ENCODE measurements at places on chromosomes 2 and 18. TPM values are rescaled to one million over a fixed set of nuclear protein-coding genes. Genes with fewer than 3 reads are reported as not detected.

The REG3A gene
- total RNA-seq = not detected

The SLC39A6 gene
- total RNA-seq = 19.8 TPM

The KATNAL2 gene
- 0.25 TPM for total RNA-seq

The PDIA6 gene
- total RNA-seq = 346 TPM

The ANTXR1 gene
- total RNA-seq = under 0.01 TPM

The DNAJC10 gene
- total RNA-seq = 89.4 TPM

The TRABD2A gene
- total RNA-seq = 0.25 TPM

The TFCP2L1 gene
- total RNA-seq = not detected

The EML6 gene
- total RNA-seq = 0.77 TPM

The ZNF513 gene
- 4.6 TPM for total RNA-seq

The SFTPB gene
- not detected for total RNA-seq

The IL36B gene
- not detected for total RNA-seq

The MOGAT1 gene
- not detected for total RNA-seq

The CEBPZ gene
- total RNA-seq = 28.8 TPM

The GAD1 gene
- total RNA-seq = 0.13 TPM

The APCDD1 gene
- not detected for total RNA-seq

The OXER1 gene
- not detected for total RNA-seq

The VWC2L gene
- total RNA-seq = not detected

The RIT2 gene
- total RNA-seq = not detected

GRCh38 chr2:7075834-7076233 is 158.6 kb downstream of the RNF144A start:
- no peak for DNase-seq

GRCh38 chr2:173808718-173809117 is 156.5 kb downstream of the SP3 start:
- DNase-seq = no peak

GRCh38 chr2:191266201-191266600 is 21.0 kb downstream of the MYO1B start:
- no peak for DNase-seq

GRCh38 chr2:128092656-128093055 is 1.7 kb downstream of the UGGT1 start:
- DNase-seq = no peak

DNA sequence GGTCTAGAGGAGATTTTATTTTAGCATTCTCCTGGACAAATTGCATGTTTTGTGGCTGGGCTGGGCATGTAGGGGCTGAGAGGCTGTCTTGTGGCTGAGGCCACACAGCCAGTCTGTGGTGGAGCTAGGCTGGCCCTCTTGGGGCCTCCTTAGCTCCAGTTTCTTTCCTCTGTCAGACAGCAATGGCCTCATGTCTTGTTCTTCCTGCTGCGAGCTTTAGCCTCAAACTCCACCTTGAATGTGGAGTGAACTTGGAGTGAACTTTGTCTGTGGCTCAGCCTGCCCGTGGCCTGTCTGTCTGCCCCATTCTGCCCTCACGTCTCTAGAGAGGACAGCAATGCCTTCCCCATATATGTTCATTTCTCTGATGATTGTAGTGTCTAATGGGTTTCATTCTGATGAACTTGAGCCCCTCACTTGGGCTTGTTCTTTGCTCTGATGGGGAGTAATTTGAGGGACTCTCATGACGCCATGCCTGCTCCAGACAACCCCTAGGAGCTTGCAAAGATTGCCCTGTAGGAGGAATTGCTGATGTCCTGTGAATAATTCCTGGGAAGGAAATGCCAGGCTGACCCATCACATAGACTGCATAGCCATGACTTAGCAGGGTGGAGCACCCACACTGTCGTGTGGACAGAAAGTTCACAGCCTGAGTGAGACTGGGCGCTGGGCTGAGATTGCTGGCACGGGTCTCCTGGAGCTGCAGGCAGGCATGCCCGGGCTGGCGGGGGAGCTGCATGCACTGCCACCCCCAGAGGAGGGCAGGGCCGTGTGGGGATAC is 42.6 kb downstream of the ASAP2 start:
- DNase-seq = no peak

DNA sequence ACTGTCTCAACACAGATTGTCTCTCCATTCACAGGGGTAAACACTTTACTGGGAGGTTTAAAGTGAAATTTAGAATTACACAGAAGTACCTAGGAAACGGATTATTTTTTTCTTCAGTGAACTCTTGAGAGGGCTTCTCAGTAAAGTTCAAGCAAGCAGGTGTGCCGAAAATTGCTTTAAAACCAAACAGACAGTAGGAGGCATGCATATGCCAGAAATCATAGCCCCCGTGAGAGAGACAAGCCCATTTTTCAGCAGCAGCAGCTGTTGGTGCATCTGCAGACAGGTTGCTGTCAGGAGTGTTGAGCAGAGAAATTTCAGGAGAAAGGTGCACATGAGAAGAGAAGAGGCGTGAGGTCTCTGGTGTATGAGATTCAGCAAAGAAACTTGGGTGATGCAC is 2115.5 kb upstream of the CELF4 start:
- no peak for DNase-seq

GRCh38 chr2:169797601-169798000 is 1.1 kb upstream of the SSB start:
- no peak for DNase-seq

DNA sequence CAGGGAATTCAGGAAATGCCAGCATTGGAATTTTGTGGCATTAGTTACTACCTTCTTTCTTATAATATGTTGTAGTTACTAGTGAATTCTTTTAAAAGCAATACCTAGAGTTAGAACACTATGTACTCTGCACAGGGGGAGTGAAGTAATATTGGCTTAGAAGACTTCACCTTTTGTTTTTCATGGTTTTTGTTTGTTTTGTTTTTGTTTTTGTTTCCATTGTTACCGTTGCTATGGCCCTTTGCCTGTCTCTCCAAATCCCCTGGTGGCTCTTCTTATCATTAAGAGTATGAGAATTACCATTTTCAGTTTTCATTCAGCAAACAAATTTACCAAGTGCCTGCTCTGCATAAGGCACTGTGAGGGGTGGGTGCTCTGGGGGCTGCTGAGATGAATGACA is 160.1 kb downstream of the HAUS1 start:
- peak; percentile 80 for DNase-seq

DNA sequence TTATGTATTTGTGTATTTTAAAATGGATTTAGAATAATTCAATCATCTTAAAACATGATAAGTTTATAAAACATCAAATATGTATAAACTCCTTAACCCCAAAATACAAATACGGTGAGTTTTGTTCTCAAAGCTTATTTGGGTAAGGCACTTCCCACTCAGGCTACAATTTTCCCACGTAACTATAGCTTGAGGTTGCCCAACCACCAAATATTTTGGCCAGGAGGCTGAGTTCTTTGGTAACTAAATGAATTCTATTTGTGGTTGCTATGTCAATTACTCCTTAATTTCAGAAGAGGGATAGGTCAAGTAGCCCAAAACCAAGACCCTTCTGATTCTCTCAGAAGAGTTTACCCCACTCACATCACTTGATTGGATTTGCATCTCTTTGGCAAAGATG is 70.4 kb downstream of the MYL12B start:
- DNase-seq = no peak

DNA sequence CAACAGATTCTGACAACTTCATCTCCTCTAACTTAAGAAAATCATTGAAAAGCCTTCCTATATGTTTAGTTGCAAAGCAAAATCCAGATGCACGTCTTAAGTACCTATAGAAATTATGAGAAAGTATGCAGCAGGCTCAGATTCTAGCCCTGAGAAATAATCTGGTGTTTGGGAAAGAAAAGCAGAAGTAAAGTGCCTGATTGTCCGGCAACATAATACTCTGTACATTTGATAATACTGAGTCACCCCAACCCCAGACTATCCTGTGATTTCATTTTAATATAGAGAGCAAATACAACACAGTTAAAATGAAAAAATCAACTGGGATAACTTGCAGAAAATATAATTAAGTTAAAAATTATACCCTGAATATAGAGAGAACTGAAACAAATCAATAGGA is 13.5 kb downstream of the RFX8 start:
- no peak for DNase-seq

GRCh38 chr2:52686935-52687334 is 1080.7 kb upstream of the CHAC2 start:
- no peak for DNase-seq

DNA sequence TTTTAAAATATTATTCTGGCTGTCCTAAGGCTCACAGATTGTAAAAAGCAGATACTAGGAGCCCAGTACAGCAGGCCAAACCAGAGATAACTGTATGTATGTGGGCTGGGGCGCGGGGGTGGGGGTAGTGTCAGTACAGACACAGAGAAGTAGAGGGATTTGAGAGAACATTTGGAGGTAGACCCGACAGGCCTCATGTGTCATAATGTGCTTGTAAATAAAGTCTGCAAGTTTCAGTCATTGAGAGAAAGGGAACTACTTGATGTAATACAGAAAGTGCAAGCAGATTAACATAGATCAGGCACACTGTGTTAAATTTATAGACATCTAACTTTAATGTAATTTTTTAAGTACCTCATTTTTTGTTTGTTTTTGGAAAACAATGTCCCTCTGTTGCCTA is 7.4 kb upstream of the POLI start:
- no peak for DNase-seq

DNA sequence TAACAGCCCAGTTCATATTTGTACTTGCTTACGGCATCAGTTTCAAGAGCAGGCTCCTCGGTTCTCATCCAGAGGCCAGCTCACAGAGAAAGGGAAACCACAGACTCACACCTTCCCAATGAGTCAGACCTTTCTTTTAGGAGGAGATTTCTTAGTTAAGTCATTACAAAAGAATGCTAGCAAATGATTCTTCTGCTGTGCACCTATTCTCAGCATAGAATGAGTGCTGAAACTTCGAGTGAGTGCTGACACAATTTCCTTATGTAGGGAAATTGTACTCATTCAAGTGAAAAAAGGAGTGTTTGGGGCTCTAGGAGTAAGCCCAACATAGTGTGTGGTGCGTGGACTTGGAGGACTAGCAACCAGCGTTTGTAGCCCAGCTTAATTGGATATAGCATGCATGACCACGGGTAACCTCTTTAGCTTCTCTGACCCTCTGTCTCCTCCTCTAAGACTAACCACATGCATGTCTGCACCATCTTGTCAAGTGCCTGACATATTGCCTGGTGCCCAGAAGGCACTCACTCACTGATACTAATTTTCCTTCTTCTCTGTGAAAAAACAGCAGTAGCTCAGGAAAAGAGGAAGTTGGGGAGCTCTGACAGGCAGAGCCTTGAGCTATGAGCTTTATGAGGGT is 87.0 kb downstream of the ALPK2 start:
- DNase-seq = no peak

GRCh38 chr2:128520791-128521190 is 202.1 kb upstream of the HS6ST1 start:
- no peak for DNase-seq

GRCh38 chr2:152427902-152428301 is 92.9 kb downstream of the FMNL2 start:
- DNase-seq = no peak

- DNase-seq = no peak
Observed at GRCh38 chr2:48048476-48049171, 142.3 kb upstream of the FBXO11 start.

GRCh38 chr2:11955884-11956291 is 209.5 kb downstream of the LPIN1 start:
- DNase-seq = no peak

- peak; percentile 28 for DNase-seq
Observed at GRCh38 chr2:120771111-120771780, 35.6 kb downstream of the GLI2 start.

GRCh38 chr2:74374509-74375205 is 5.5 kb downstream of the DCTN1 start:
- no peak for DNase-seq

- DNase-seq = no peak
Observed at GRCh38 chr2:35454966-35455638, 900.5 kb upstream of the CRIM1 start.

GRCh38 chr18:45910405-45911023 is 56.6 kb downstream of the EPG5 start:
- DNase-seq = peak; percentile 33

DNA sequence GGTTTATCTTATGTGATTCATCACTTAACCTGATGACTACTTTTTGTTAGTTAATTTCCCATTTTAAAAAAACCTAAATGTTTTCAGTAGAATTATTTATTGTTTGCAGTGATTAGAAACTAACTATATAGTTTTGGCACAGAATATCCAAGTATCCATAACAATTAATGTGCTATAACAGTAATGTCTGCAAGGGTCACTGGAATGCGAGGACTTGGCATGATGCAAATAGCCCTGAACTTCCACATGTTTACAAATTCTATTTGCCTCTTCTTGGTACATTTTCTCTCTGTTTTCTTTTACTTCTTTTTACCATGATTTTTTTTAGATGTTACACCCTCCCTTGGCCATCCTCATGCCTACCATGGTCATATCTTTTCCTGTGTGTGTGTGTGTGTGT is 49.3 kb upstream of the GALNT3 start:
- no peak for DNase-seq

DNA sequence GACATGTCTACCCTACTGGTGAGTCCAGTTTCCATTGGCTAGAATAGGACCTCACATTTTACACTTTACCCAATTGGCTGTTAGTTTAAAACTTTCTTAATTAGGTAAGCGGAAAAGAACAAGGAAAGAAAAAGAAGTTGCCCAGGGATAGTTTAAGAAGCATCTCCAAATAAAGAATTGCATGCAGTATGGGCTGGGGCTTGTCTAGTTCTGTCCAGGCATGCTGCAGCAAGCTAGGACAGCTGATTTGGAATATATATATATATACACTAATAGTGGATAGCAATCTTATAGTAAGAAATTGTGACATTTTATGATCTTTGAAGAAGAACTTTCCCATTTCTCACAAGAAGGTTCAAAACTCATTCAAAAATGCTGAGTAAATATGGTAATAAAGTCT is 90.0 kb upstream of the ERBB4 start:
- DNase-seq = no peak

GRCh38 chr2:226790011-226790410 is 9.6 kb downstream of the IRS1 start:
- DNase-seq = no peak

Measured in dermis microvascular lymphatic vessel endothelial cell (primary cell).